Stimulated activated CD8-positive, alpha-beta memory T cell treated with anti-CD3 and anti-CD28 coated beads, Interleukin-2, amount 100 ng/mL, for 48 hours (primary cell): ENCODE measurements at places on chromosomes 7 and 10.

DNA sequence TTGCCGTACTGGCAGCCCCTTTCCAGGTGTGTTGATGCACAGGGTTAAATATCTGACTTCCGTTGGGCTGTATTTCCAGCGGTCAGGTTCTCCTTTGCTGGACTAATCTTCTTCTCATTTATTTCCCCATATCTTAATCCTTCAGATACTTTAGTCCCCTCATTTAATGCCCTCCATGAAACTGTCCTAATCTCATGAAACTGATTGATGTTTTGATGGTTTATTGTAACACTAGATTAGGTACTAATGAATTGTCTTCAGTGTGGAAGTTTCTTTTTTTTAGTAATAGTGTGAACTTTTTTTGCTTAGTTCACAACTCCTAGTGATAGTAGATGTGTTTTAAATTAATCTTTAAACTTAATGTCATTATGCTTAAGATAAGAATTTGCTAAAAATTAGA, 6.3 kb downstream of the CUL1 start:
- DNase-seq: no peak

- no peak for DNase-seq
Measured at GRCh38 chr7:50368366-50368765, 63.9 kb downstream of the IKZF1 start.

GRCh38 chr7:117230276-117231046, 92.4 kb downstream of the WNT2 start:
- no peak for DNase-seq

GRCh38 chr7:24378871-24379616, 95.1 kb downstream of the NPY start:
- DNase-seq: no peak

DNA sequence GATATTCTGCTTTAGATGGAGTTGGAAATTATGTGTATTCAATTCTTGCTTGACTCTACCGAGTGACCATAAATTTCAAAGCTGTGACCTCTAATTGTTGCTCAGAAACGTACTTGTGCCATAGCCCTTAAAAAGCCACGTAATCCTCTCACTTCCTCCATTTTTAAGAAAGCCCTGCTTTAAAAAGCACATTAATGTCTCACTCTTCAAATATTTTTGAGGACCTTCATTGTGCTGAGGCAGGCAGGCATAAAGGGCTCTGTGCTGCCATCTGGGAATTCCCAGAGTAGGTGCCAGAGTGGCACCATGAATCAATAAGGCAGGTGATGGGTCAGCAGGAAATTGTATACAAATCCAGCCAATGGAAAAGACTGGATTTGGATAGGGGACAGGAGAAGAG, 97.7 kb upstream of the FAM204A start:
- no peak for DNase-seq

- peak; percentile 32 for DNase-seq
Measured at GRCh38 chr10:91901784-91902677, 7.3 kb downstream of the FGFBP3 start.

DNA sequence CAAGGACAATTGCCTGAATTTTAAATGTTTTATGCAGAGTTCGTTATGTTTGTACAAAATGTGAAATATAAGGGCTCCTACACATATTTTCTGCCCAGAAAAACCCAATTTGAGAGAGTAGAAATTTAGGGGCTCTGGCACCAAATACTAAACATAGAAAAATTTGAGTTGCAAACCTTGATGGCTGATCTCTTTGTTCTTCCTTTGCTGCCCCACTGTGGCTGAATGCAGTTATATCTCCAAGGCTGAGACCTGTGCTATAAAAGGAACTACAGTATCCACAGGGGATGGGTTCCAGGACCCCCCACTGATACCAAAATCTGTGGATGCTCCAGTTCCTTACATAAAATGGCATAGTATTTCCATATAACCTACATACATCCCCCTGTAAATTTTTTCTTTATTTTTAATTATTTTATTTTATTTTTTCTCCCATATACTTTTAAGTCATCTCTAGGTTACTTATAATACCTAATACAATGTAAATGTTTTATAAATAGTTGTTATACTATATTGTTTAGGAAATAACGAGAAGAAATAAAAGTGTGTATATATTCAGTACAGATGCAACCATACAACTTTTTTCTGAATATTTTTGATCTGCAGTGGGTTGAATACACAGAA, 22.5 kb downstream of the CFAP43 start:
- no peak for DNase-seq

- no peak for DNase-seq
Measured at GRCh38 chr7:142697270-142697669, 52.0 kb upstream of the PRSS1 start.

GRCh38 chr10:76202777-76203176, 771.4 kb downstream of the LRMDA start:
- DNase-seq: no peak

DNA sequence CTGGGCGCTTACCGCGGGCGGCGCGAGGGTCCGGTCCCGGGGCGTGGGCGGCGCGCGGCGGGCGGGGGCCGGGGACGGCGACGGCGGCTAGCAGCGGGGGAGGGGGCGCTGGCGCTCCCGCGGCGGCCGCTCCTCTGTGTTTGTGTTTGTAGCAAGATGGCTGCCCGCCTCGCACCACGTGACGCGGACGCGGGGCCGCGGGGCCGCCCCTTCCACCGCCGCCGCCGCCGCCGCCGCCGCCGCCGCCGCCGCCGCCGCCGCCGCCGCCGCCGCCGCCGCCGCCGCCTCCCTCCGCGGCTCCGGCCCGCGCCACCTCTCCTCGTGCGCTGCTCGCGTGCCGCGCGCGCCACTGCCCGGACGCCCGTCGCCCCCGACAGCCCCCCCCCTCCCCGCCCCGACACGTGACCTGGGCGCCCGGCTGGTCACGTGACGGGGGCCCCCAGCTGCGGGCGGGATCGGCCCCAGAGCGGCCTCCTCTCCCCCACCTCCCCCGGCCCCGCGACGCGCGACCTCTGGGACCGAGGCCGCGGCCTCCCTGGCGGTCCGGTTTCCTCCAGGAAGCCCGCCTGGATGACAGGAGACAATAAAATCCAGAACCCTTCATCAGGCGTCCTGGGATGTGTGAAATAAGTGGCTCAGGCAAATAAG, at the start of gene GIGYF1:
Gene GIGYF1, minus strand, starts transcription at position 153 of the 648 bp plus-strand sequence. CDS start 6,012 bp downstream, outside the sequence.
- DNase-seq: no peak

- DNase-seq: no peak
Measured at GRCh38 chr10:104300736-104301292, 31.8 kb downstream of the GSTO2 start.

DNA sequence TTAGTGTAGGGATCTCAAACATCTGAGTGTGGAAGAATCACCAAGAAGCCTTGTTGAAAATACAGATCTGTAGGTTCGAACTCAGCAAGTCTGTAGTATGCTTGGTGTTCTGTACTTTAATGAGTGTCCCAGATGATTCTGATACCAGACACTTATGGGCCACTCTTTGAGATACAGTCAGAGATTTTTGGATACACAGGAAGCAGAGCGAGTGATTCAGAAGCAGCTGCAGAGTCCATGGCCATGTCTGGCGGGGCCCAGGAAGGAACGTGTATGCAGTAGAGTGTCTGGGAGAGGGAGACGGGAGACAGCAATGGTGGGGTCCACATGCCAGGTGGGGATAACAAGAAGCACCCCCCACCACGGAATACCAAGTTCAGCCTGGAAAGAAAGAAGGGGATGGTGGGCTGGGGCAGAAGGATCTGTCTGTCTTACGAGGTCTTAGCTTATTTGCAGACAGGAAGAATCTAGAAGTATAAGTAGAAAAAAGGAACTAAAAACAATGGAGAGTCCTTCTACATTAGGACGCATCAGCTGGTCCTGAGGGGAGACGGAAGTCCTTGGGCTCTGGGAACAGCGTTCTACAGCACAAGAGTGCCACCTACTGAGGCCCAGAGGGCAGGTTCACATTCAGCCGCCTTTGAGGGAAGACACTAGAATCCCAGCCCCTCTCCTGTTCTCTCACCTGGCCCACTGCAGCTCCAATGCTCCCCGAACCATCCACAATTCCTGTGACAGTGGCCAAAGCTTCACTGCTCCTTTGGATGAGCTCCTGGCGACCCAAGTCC, 55.4 kb downstream of the SLC37A3 start:
- DNase-seq: no peak

DNA sequence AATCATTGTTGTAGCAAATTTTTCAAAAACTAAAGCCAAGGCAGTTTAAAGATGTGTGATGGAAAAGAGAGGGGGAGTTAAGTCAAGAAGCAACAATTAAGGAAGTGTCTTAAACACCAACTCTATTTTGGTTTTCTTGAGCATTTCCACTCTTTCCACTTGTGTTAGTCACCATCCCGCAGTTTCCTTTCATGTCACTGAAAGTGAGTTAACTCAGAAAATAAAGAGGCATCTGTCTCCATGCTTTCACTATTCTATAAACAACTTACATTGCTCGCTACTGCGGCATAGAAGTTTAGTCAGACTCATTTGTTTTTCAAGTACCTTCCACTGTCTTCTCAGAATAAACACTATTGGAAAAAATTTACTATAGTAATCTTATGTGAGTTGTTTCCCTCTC, 284.9 kb upstream of the SEMA3D start:
- DNase-seq: no peak

DNA sequence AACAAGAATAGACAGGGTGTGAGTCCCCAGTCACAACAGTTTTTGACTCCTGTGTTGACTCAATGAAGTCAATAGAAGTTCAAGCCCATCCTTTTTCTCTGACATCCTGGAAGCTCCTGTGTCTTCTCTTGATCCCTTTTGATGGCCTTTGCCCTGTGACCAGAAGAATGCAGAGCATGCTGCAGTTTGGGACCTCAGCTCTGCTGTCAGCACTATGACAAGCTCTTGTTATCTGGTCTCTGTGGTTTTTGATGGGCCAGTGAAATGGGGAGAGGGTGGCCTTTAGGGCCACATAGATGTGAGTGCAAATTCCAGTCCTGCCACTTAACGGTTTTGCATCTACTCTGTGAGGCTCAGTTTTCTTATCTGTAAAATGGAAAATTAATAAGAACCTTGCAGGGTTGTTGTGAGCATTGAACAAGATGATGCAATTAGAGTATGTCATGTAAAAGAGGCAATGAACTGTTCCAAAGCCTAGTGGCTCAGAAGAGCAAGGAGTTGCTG, 102.4 kb upstream of the IKZF1 start:
- no peak for DNase-seq

DNA sequence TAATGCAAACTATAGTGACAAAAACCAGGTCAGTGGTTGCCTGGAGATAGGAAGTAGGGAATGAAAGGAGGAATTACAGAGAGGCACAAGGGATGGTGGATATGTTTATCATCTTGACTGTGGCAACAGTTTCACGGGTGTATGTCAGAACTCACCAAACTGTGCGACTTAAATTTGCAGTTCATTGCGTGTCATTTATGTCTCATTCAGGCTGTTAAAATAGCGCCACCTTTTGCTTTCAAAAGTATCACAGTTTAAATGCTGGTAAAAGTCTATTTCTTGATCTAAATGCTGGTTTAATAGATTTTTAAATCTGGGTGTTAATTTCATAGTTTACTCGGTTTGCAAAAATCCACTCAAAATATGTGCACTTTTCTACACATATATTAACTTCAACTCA, 51.0 kb downstream of the PTTG1IP2 start:
- no peak for DNase-seq

GRCh38 chr10:85317827-85318226, 989.4 kb downstream of the CCSER2 start:
- no peak for DNase-seq
